ENCODE measurements at places on chromosomes 16 and 17.

DNA sequence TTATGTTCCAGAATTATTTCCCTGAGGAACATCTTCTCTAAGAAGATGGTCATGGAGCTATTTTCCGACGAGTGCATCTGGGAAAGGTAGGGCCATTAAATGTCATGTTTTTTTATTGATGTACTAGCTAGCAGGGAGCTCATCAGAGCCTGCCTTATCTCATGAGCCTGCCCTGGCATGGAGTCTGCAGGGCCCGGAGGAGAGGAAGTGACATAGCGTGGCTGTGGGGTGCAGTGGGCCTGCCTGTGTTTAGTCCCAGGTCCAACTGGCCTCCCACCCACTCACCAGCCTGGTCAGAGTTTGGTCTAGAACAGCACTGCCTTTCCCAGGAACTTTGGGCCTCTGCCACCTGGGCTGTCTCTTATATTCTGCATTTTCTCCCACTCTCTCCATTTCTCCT lies 389.8 kb downstream of the SNX29 start:
- no peak for DNase-seq

DNA sequence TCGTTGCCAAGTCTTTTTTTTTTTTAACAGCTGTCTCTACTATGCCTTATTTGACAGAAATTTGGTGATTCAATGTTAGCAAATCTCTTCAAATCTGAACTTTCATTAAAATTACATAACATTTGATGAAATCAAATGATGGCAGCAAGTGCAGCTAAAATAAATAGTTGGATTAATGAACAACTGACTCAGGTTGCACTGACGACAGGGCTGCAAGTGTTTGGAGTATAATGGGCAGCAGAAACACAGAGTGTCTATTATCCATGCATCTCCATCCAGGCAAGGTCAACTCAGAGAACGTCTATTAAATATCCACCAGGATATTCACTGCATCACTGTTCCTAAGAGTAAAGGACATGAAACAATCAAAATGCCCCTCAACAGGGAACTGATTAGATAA lies 109.8 kb downstream of the SLC39A11 start:
- DNase-seq, result no peak

- no peak for DNase-seq
These were observed 273.0 kb downstream of the CEP112 start for GRCh38 chr17:65918916-65919315.

DNA sequence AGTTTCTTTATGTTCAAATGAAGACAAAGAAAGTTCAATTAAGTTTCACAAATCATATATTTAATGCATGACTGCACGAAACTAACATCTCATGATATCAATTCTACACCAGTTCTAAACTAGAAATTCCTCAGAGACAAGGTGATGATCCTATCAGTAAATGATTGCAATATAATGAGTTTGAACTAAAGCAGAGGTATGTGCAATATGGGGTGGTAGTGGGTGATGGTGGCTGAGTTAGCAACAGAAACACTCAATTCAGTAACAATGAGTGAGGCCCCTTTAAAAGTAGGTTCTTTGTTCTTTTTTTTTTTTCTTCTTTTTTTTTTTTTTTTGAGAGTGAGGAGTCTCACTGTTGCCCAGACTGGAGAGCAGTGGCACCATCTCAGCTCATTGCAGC lies 1551.7 kb upstream of the GOT2 start:
- DNase-seq, result no peak

Measured in inflammatory macrophage treated with lipopolysaccharide for 4 hours (primary cell).